Ascending aorta (tissue), 2 donors: ENCODE measurements at places on chromosomes 2 and 18.

DNA sequence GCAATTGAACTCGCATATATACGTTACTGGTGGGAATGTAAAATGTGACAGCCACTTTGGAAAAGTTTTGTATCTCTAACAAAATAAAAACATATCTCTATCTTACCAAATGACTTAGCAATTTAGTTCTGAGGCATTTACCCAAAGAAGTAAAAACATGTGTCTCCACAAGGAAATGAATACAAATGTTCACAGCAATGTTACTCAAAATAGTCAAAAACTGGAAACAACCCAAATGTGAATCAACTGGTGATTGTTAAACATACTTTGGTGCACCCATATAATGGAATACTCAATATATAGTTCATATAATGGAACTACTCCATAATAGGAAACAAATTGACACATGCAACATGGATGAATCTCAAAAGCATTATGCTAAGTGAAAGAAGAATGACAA lies 70.4 kb upstream of the DNER start:
- H3K4me1 ChIP-seq = no peaks in the 10 kb centered on the region
- no peak overlapping the region for H3K27ac ChIP-seq
- H3K4me3 ChIP-seq = no peak overlapping the region
- no peak for DNase-seq
- H3K27me3 ChIP-seq = no peaks in the 10 kb centered on the region

GRCh38 chr2:27735263-27735904 lies 36.1 kb upstream of the MRPL33 start:
- peak overlapping the region; percentile 90 for H3K27ac ChIP-seq
- H3K4me3 ChIP-seq = peak overlapping the region; percentile 50
- DNase-seq = peak; percentile 94
- H3K27me3 ChIP-seq = no peaks in the 10 kb centered on the region
- peaks cover 5% of the 10 kb centered on the region for H3K4me1 ChIP-seq
- H3K36me3 ChIP-seq = no peaks in the 10 kb centered on the region

DNA sequence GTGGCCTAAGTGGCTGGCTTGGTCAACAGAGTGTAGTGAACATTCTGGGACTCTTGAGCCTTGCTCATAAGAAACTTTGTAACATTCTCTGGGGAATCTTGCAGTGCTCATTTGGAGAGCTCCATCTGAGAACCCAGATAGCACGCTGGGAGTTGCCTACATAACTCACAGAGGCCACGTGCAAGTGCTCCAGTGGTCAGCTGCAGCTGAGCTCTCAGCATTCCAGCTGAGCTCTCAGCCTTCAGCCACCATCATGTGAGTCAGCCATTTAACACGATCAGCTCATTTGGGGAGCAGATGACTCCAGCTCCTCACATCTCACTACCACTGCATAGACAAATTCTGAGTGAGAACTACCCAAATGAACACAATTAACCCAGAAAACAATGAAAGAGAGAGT lies 25.5 kb upstream of the CTNNA2 start:
- H3K36me3 ChIP-seq = no peaks in the 10 kb centered on the region
- no peaks in the 10 kb centered on the region for H3K4me1 ChIP-seq
- H3K4me3 ChIP-seq = no peak overlapping the region
- DNase-seq = no peak
- no peaks in the 10 kb centered on the region for H3K27me3 ChIP-seq
- H3K27ac ChIP-seq = no peak overlapping the region

DNA sequence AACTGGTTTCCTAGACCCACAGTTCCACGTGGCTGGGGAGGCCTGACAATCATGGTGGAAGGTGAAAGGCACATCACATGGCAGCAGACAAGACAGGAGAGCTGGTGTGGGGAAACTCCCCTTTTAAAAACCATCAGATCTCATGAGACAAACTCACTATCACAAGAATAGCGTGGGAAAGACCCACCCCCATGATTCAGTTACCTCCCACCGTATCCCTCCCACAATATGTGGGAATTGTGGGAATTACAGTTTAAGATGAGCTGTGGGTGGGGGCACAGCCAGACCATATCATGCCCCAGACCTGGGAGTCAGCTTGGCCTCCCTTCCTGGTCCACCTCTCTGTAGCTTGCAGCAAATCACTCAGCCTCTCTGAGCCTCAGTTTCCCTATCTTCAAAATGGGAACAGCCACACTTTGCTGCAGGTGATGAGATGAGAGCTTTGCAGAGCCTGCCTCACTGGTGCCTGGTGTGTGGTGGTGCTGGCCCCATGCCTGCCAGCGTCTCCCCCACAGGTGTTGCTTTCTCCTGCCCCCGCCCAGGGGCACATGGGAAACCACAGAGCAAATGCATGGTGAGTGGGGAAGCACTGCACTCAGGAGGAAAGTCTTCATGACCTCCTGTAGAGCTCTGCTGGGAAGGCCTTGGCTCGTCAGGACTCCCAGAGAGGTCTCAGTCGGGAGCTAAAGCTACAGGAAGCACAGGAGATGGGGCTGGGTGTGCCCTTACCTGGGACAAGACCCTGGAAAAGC lies 31.1 kb downstream of the GREB1 start:
- H3K4me3 ChIP-seq = no peak overlapping the region
- no peaks in the 10 kb centered on the region for H3K27me3 ChIP-seq
- no peak for DNase-seq

- no peak for DNase-seq
- H3K27ac ChIP-seq = no peak overlapping the region
- H3K4me1 ChIP-seq = no peaks in the 10 kb centered on the region
- H3K36me3 ChIP-seq = no peaks in the 10 kb centered on the region
Observed at GRCh38 chr18:24560511-24560981, 100.1 kb downstream of the HRH4 start.

DNA sequence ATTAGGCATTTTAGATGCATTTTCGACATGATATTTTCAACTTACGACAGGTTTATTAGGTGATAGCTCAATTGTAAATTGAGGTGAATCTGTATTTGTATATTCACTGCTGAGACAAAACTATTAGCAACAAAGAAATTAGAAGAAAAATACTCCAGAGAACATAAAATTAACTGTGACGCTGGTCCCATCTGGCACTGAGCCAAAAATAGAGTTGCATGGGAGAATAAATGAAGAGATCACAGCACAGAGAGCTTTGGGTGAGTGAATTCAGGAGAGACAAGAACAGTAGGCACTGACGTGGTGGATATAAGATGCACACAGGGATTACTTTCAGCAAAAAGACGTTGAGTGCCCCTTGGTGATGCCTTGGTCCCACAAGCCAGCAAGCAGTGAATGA lies 306.2 kb upstream of the RAB6C start:
- H3K36me3 ChIP-seq = no peaks in the 10 kb centered on the region
- no peaks in the 10 kb centered on the region for H3K27me3 ChIP-seq
- no peak for DNase-seq
- no peak overlapping the region for H3K4me3 ChIP-seq
- H3K27ac ChIP-seq = no peak overlapping the region

DNA sequence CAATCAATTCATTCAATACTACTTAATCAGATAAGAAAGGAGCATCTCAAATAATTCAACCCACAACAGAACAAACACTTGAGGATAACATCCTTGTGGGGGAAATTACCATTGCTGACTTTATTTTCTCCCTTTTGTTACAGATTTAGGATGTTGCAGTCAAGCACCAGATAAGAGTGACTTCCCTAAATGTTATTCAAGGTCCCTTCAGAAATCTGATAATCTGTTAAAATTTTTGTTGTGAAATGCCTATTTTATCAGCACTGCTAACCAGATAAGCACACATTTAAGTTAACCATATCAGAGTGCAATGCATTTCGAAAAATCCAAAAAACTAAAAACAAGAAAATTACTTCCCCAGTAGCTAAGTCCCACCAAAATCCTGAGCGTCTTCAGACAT lies 33.5 kb downstream of the SUMO1 start:
- no peaks in the 10 kb centered on the region for H3K4me1 ChIP-seq
- no peaks in the 10 kb centered on the region for H3K27me3 ChIP-seq
- peaks cover 29% of the 10 kb centered on the region for H3K36me3 ChIP-seq
- no peak overlapping the region for H3K4me3 ChIP-seq
- H3K27ac ChIP-seq = no peak overlapping the region
- DNase-seq = no peak

DNA sequence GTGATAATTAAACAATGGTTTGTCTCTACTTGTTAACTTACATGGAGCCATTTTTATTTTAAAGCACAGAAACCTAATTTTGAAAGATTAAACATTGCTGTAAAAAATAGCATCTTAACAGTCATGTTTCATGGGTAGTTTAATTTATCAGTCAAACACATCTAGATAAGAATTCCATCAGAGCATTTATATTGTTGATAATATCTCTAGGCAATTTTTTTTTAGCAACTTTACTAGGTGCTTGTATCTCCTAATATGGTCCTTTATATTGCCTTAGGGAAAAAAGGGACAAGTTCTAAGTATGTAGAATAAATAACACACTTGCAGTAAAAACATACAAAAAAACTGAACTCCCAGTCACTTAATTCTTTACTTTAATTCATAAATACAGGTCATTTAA lies 863 bp downstream of the CSRNP3 start:
- DNase-seq = no peak
- H3K36me3 ChIP-seq = no peaks in the 10 kb centered on the region
- no peaks in the 10 kb centered on the region for H3K4me1 ChIP-seq
- peak overlapping the region; percentile 58 for H3K4me3 ChIP-seq
- H3K27me3 ChIP-seq = no peaks in the 10 kb centered on the region
- H3K27ac ChIP-seq = no peak overlapping the region

DNA sequence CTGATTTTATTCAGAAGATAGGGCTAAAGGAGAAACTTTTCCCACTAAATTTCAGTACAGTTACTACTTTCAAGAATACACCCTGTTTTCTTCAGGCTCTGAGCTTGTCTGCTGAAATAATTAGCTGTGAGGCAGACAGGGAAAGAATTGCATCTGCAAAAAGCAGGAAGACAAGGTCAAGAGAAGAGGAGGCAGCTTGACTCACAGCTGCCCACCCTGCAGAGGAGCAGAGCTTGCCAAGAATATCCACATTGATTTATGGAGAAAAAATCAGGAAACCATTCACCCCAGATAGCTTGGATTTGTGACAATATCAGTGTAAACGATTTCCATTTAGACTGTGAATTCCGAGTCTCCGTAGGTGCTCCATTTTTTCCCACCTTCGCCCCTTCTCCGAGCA lies 49.0 kb downstream of the ACTR2 start:
- H3K27me3 ChIP-seq = no peaks in the 10 kb centered on the region
- no peak overlapping the region for H3K4me3 ChIP-seq
- H3K4me1 ChIP-seq = no peaks in the 10 kb centered on the region
- H3K27ac ChIP-seq = no peak overlapping the region
- no peak for DNase-seq

GRCh38 chr2:215423234-215423633 lies 12.6 kb downstream of the FN1 start:
- H3K4me1 ChIP-seq = peaks cover 13% of the 10 kb centered on the region
- H3K27me3 ChIP-seq = no peaks in the 10 kb centered on the region
- no peak overlapping the region for H3K4me3 ChIP-seq

GRCh38 chr2:86314125-86314524 lies 23.3 kb downstream of the REEP1 start:
- H3K36me3 ChIP-seq = no peaks in the 10 kb centered on the region
- H3K27ac ChIP-seq = no peak overlapping the region
- no peaks in the 10 kb centered on the region for H3K27me3 ChIP-seq
- H3K4me3 ChIP-seq = no peak overlapping the region

- H3K27me3 ChIP-seq = no peaks in the 10 kb centered on the region
- no peak overlapping the region for H3K4me3 ChIP-seq
- no peaks in the 10 kb centered on the region for H3K4me1 ChIP-seq
- no peak for DNase-seq
- H3K36me3 ChIP-seq = no peaks in the 10 kb centered on the region
Observed at GRCh38 chr18:9986156-9986930, 72.5 kb downstream of the VAPA start.

DNA sequence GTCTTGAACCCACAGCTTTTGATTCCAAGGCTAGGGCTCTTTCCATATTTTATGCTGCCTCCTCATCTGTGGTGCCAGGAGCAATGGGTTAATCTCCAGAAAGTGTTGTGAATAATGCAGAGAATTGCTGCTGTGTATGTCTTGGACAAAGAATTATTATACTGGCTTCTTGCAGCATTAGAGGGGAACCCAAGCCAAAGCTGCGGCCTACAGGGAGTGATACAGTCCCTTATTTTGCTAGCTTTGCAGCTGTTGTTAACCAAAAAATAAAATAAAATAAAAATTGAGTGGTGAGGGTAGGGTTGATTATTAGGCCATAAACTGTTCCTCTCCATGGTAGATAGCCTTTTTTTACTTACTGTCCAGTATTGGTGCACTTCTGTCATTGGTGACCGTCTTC lies 16.7 kb downstream of the WIPF1 start:
- no peaks in the 10 kb centered on the region for H3K27me3 ChIP-seq
- peaks cover 23% of the 10 kb centered on the region for H3K36me3 ChIP-seq
- no peaks in the 10 kb centered on the region for H3K4me1 ChIP-seq
- DNase-seq = no peak
- H3K27ac ChIP-seq = peak overlapping the region; percentile 22
- no peak overlapping the region for H3K4me3 ChIP-seq

DNA sequence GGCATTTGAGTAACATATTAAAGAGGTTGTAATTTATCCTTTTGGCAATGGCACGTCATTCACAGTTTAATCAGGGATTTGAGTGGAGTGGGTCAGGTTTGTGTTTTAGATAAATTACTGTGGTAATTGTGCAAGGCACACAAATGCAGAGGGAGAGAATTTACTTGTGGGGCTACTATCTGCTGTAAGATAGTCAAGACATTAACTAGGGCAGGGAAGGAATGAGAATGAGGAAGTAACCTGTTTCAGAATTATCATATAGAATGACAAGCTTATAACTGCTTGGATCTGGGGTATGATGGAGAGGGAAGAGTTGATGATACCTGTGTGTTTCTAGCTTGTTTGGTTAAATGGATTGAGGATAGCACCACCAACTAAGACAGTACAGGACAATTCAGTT lies 58.9 kb upstream of the ZSWIM2 start:
- no peaks in the 10 kb centered on the region for H3K27me3 ChIP-seq
- DNase-seq = no peak
- no peak overlapping the region for H3K27ac ChIP-seq
- H3K36me3 ChIP-seq = no peaks in the 10 kb centered on the region

DNA sequence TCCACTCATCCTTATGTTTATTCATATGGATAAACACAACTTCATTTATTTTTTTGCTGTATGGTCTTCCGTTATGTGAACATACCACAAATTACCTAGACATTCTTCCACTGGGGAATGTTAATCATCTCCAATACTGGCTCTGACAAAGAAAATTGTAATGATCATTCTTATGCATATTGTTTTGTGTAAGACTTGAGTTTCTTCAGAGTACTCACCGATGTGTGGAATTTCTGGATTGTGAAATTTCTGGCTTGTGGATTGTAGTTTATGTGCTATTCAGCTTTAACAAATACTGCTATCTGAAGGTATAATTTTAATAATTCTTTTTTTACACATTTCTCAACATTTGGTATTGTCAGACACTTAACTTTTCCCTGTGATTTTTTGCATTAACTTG lies 212.2 kb upstream of the THUMPD2 start:
- no peak overlapping the region for H3K27ac ChIP-seq
- no peak overlapping the region for H3K4me3 ChIP-seq
- H3K27me3 ChIP-seq = no peaks in the 10 kb centered on the region
- H3K4me1 ChIP-seq = no peaks in the 10 kb centered on the region
- no peak for DNase-seq

- H3K27me3 ChIP-seq = no peaks in the 10 kb centered on the region
- H3K27ac ChIP-seq = no peak overlapping the region
- DNase-seq = no peak
- H3K4me3 ChIP-seq = no peak overlapping the region
- no peaks in the 10 kb centered on the region for H3K36me3 ChIP-seq
Observed at GRCh38 chr2:101775092-101775491, 77.6 kb downstream of the MAP4K4 start.

GRCh38 chr18:38047820-38048219 lies 482.2 kb upstream of the CELF4 start:
- no peaks in the 10 kb centered on the region for H3K36me3 ChIP-seq
- no peaks in the 10 kb centered on the region for H3K27me3 ChIP-seq
- DNase-seq = no peak
- H3K4me1 ChIP-seq = no peaks in the 10 kb centered on the region
